Activated CD4-positive, alpha-beta memory T cell treated with anti-CD3 and anti-CD28 coated beads for 36 hours (primary cell): ENCODE measurements at places on chromosomes 7 and 10. TPM values are rescaled to one million over a fixed set of nuclear protein-coding genes. Genes with fewer than 3 reads are reported as not detected.

The HECW1 gene
- not detected for total RNA-seq

The ZNF33B gene
- total RNA-seq: 6.4 TPM

The HTR5A gene
- total RNA-seq: not detected

The CDHR3 gene
- total RNA-seq: 0.85 TPM

The MLXIPL gene
- total RNA-seq: not detected

The CPSF4 gene
- total RNA-seq: 57.7 TPM

The ZEB1 gene
- 37.8 TPM for total RNA-seq

DNA sequence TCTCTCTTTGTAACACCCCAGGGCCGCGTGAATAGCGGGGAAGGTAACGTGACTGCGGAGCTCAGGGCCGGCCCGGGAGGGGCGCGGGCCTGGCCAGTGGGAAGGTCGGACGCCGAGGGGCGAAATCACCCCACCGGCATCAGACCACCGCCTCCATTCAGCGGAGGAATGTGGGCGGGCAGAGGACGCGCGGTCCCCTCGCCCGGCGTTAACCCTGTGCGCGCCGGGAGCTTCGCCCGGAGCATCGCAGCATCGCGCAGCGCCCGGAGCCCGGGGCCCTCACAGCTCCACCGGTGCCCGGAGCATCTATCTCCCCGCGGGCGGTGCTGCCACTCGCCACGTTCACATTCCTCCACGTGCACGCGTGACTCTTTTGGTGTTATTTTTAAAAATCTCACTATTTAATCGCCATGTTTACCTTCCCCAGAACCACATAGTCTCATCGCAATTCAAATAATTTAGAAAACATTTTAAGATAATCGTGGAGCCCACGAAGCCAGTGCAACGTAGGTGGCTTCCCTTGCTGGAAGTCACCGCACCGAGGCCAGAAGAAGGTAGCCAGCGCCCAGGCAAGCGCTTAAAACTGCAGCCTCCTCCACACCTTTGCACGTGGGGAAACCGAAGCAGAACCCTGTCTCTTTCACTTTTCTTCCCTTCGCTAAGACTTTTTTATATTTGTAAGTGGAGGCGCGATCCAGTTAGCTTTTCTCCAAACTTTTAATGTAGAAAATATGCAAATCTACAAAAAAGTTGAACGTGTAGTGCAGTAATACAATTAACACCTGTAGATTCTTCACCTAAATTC, 21.8 kb downstream of the FGFBP3 start:
- H3K4me1 ChIP-seq: peaks cover 8% of the 10 kb centered on the region
- H3K36me3 ChIP-seq: no peaks in the 10 kb centered on the region
- peak; percentile 34 for DNase-seq
- H3K27ac ChIP-seq: no peak overlapping the region
- H3K27me3 ChIP-seq: peaks cover 3% of the 10 kb centered on the region

DNA sequence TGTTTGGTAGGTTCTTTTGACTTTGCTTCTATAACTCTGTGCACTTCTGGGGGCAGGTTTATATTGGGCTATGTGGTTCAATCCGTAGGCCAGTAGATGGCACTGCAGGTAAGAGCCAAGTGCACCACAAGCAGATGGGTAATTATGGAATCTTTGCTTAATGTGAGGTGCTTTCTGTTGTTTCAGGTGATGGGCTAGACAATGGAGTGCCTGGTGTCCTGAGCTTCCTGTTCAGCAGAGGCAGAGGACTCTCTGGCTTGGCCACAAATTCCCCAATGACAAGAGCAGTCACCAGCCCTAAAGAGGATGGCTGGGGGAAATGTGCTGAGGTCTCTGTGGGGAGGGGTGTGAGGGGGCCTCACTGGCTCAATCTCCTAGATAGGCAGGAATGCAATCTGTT, 455.0 kb downstream of the CCSER2 start:
- H3K27ac ChIP-seq: no peak overlapping the region
- H3K4me1 ChIP-seq: no peaks in the 10 kb centered on the region
- no peak overlapping the region for H3K4me3 ChIP-seq
- H3K36me3 ChIP-seq: no peaks in the 10 kb centered on the region
- DNase-seq: no peak

- no peak overlapping the region for H3K27ac ChIP-seq
- no peak overlapping the region for H3K4me3 ChIP-seq
- H3K27me3 ChIP-seq: peaks cover 15% of the 10 kb centered on the region
- H3K36me3 ChIP-seq: no peaks in the 10 kb centered on the region
- no peaks in the 10 kb centered on the region for H3K4me1 ChIP-seq
Measured at GRCh38 chr10:87618566-87619423, 40.9 kb upstream of the PAPSS2 start.

GRCh38 chr7:9280088-9280487, 846.7 kb downstream of the NXPH1 start:
- no peaks in the 10 kb centered on the region for H3K27me3 ChIP-seq
- no peaks in the 10 kb centered on the region for H3K36me3 ChIP-seq
- no peak overlapping the region for H3K27ac ChIP-seq
- DNase-seq: no peak

- no peak overlapping the region for H3K4me3 ChIP-seq
- no peaks in the 10 kb centered on the region for H3K36me3 ChIP-seq
- no peak overlapping the region for H3K27ac ChIP-seq
- peaks cover 2% of the 10 kb centered on the region for H3K27me3 ChIP-seq
- H3K4me1 ChIP-seq: no peaks in the 10 kb centered on the region
Measured at GRCh38 chr10:75827587-75828021, 396.2 kb downstream of the LRMDA start.

GRCh38 chr10:122182308-122182707, 88.8 kb upstream of the BTBD16 start:
- no peak for DNase-seq
- no peaks in the 10 kb centered on the region for H3K36me3 ChIP-seq
- H3K4me1 ChIP-seq: no peaks in the 10 kb centered on the region
- no peaks in the 10 kb centered on the region for H3K27me3 ChIP-seq
- no peak overlapping the region for H3K27ac ChIP-seq

DNA sequence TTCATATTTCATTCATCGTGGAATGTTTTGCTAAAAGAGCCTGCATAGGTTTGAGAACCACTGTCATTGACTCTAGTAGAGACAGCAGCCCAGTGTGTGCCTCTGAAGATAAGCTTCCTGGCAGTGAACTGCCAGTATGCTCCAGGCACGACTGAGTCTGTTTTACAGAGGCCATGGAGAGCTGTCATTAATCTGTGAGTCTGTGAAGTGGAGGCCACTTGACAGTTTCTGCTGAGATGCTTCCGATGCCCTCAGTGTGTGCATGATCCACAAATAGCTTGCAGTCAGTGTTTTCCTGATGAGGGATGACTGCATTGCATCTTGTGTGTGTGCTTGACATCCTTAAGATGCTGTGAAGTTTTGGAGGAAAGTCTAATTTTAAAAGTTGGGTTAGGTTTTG, 162.2 kb downstream of the PFKFB3 start:
- no peaks in the 10 kb centered on the region for H3K4me1 ChIP-seq
- H3K36me3 ChIP-seq: peaks cover 10% of the 10 kb centered on the region
- no peak overlapping the region for H3K4me3 ChIP-seq
- peaks cover 2% of the 10 kb centered on the region for H3K27me3 ChIP-seq
- no peak overlapping the region for H3K27ac ChIP-seq

DNA sequence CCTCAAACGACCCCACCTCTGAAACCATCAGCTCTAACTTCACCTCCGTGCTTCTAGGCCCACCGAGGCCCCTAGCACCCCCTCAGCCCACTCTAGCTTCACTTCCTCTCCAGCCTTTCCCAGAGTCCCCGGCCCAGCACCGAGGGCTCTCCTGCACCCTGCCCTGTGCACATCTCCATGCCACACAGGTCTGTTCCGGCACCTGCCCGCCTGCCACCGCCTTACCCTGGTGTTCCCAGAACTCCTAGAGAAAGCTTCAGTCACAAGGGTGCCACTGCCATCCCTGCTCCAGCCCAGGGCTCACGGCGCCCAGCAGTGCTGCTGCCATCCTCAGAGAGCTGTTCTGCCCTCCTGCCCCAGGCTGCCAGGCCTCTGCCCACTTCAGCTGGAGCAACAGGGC, 61.3 kb upstream of the INSIG1 start:
- H3K27me3 ChIP-seq: peaks cover 12% of the 10 kb centered on the region
- DNase-seq: no peak
- H3K4me1 ChIP-seq: peaks cover 3% of the 10 kb centered on the region
- H3K4me3 ChIP-seq: no peak overlapping the region
- no peak overlapping the region for H3K27ac ChIP-seq
- H3K36me3 ChIP-seq: no peaks in the 10 kb centered on the region

GRCh38 chr10:34954142-34954541, 136.0 kb downstream of the CUL2 start:
- H3K4me3 ChIP-seq: no peak overlapping the region
- H3K36me3 ChIP-seq: no peaks in the 10 kb centered on the region
- H3K27ac ChIP-seq: no peak overlapping the region
- no peak for DNase-seq

DNA sequence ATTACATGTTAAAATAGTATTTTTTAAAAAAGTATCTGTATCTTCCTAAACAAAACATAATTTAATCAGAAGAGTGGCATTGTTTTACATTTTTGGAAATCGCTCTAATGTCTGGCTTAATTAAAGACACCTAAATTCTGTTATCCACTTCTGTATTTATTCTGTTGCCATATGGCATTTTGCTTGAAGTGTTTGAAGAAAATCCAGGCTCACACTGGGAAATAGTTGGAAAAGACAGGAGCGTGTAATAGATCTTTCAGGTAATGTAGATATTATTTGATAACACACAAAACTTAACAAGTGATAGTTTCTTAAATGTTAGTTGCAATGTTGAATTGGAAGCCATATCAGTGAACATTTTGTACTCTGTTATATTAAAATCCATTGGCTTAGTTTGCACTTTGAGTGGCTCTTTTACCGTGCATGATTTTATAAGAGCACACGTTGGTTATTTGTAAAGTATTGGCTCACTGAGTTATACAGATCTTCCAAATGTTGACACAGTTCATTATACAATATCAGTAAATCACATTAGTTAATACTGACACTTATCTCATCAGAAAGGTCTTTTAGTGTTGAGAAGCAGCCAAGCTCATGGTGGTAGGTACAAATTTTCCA, 128.4 kb upstream of the NPVF start:
- H3K4me1 ChIP-seq: peaks cover 4% of the 10 kb centered on the region
- no peak for DNase-seq
- no peak overlapping the region for H3K4me3 ChIP-seq
- no peaks in the 10 kb centered on the region for H3K36me3 ChIP-seq
- H3K27ac ChIP-seq: no peak overlapping the region
- peaks cover 7% of the 10 kb centered on the region for H3K27me3 ChIP-seq

DNA sequence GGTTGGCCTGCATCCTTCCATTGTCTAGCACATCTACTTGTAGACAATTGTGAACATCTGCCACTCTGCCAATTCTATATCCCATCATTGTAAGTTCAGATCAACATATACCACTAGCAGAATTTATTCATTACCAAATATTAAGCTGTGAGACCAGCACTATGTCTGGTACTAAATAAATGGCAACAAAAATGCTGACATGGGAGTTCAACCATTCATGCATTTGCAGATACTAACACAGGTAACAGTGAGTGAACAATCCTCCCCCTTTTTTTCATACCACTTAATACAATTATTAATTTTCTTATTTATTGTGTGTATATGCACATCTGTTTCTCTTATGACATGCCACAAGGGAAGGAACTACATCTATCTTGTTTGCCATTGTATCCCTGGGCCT, 11.9 kb downstream of the POLR1F start:
- peaks cover 18% of the 10 kb centered on the region for H3K36me3 ChIP-seq
- H3K27me3 ChIP-seq: no peaks in the 10 kb centered on the region
- no peaks in the 10 kb centered on the region for H3K4me1 ChIP-seq
- no peak for DNase-seq

DNA sequence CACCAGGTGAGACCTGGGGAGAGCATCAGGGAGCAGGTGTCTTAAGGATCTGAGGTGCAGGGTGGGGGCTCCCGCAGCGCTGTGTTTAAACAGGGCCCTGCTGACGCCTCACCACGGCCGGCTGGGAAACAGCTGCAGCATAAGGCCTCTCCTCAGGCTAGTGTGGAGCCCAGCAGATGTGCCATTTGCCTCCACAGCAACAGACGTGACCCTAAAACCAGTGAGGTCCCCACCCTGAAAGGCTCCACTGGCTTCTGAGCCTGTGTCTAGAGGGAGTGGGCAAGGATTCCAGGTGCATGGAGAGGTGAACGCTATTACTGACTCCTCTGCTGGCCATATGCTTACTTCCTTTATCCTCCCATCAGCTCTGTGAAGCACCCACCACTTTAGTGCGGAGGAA, 47.8 kb downstream of the SYPL1 start:
- H3K4me3 ChIP-seq: no peak overlapping the region
- no peaks in the 10 kb centered on the region for H3K36me3 ChIP-seq
- DNase-seq: no peak
- peaks cover 7% of the 10 kb centered on the region for H3K4me1 ChIP-seq

DNA sequence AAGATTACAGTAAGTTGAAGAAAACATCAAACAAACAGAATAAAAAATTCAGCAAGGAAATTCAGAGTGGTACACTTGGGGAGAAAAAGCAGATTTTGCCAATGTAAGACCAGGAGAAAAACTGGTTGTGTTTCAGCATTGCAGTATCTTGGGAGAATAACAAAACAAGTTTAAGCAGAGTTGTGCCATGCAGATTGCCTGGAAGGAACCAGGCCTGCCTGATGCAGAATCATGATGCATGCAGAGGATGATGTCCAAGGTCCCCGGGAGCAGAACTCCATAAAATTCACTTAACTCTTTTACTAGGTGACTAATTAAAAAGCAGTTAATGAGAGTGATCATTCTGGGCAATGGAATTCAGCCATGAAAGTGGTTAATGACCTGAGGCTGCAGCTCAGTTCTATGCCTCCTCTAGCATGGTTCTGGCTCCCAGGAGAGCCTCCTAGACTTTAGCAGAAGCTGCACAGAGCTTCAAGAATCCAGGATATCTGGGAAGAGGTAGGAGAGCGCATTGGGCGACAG, 379.7 kb upstream of the C7orf33 start:
- no peak overlapping the region for H3K4me3 ChIP-seq
- no peak overlapping the region for H3K27ac ChIP-seq
- DNase-seq: no peak
- peaks cover 9% of the 10 kb centered on the region for H3K27me3 ChIP-seq
- no peaks in the 10 kb centered on the region for H3K4me1 ChIP-seq
